ENCODE measurements at places on chromosomes 12 and 14.

- DNase-seq: peak; percentile 53
Observed at GRCh38 chr14:75711796-75712211, 50.8 kb downstream of the TTLL5 start.

GRCh38 chr12:52204931-52205505 lies 13.2 kb upstream of the KRT80 start:
- no peak for DNase-seq

- no peak for DNase-seq
Observed at GRCh38 chr14:68788996-68789820, 3.7 kb downstream of the ZFP36L1 start.

DNA sequence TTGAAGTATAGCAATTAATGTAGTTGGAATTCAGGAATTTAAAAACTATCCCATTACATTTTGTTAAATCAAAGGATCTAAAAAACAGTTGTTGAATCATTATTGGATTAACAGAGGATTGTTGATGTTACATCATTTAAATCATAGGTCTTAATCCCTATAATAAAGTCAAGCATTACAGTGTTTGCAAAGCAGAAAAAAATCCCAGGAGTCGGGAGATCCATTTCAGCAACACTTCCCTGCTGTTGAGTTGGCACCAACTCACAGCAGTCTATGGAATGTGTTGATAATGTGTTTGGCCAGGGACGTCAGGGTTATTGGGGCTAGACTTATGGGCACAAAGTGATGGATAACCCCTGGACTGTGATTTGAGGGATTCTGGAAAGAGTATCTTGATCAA lies 99.1 kb upstream of the TMTC1 start:
- DNase-seq: no peak

DNA sequence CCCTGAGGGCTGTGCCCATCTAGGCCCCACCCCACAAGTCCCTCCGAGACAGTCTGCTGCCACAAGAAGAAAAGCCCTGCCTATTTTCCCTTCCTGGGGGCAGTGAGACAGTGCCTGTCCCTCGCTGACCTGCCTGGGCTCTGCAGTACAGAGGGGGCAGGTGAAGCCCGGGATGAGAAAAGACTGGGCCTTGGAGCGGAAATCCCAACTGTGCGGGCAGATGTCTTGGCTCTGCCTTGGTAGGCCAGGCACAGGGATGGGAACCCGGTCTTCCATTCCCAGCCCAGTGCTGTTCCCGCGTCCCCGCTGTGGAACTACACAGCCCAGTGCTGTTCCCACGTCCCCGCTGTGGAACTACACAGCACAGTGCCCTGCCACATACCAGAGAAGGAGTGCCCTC lies 12.8 kb upstream of the NXPH4 start:
- no peak for DNase-seq

- DNase-seq: no peak
Observed at GRCh38 chr14:22334627-22335026, 254.4 kb downstream of the DAD1 start.

DNA sequence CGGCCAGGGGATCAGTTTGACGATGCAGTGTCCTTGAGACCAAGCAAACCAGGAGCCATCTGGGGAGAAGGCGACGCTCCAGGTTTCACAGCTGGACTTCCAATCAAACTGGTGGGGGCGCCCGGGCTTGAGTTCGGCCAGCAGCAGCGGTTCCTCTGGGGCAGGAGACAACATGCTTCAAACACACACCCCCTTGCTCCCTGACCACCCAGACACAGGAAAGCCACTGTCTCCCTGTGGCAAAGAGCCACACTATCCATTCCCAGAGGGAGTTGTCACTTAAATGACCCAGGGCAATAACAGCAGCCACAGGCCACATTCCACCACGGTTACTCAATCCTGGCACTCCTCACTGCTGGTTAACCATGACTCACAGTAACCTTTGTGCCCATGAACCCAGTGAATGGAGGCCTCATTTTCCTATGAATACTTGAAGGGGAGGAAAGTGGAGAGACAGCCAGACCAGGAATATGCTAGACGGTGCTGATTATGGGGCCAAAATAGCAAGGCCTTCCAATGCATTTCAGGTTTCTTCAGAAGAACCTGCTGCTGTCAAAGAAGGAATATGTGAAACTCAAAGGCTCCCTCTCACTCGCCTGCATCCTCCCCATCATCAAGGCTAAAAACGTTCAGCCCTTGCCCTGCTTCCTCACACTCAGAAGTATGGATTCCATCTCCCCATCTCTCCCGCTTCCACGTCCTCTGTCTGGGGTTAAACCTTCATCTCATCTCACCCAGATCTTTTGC lies 8.5 kb downstream of the WSB2 start:
- DNase-seq: peak; percentile 92

DNA sequence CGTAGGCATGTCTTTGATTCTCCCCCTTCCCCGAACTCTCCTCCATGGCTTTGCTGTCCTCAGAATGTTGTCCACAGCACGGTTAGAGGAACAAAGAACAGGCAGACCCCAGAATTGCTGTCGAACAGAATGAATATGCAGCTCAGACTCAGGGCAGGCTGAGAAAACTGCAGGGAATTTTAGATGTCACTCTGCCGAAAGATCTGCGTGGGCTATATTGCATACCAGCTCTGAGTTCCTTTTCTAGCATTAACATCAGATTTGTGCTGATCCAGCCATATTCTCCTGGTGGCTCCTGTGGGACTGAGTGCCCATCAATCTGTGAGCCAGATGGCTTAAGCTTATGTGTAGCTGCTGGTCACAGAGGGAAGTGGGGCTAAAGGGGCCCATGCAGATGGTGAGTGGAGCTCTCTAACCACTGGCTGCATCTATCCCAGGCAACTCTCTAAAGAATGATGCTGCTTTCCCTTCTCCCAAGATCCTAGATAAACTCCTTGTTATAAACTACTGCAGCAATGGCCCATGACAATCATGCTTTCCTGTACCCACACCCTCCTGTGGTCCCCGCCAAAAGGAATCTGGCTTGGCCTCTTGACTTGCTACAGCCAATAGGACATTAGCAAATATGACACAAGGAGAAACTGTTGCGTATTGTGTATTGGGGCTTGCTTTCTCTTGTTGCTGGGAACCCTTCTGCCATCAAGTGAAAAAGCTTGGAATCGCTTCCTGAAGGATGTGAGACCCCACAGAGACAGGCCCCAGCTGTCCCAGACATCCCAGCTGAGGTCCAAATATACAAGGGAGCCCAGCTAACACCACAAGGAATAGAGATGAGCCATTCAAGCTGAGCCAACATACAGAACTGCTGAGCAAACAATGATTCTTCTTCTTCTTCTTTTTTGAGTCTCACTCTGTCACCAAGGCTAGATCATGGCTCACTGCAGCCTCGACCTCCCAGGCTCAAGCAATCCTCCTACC lies 101.3 kb downstream of the FOXN3 start:
- no peak for DNase-seq

GRCh38 chr14:104507443-104507842 lies 72.1 kb upstream of the C14orf180 start:
- DNase-seq: no peak

DNA sequence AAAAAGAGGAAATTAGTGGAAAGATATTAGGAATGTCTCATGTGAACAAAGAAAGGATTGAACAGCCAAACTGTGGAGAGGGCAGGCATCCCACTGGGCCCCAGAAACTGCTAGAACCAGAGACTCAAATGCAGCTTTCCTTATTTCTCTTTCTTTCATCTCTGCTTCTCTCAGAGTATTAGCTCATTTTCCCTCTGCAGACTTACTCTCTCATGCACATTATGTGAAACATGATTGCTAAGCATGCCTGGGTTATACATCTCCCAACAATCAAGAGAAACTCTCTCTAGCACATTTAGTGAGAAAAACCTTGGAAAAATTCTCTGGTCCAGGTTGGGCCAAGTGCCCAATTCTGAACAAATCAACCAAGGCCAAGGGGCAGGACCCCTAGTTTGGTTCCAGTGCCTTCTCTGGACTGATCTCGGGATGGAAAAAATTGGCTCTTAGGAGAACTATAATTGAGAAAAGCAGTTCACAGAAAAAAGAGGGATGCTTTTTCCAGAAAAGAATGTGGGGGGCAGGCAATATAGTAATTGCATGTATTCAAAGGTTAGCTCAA lies 313.1 kb downstream of the RAD51B start:
- no peak for DNase-seq

DNA sequence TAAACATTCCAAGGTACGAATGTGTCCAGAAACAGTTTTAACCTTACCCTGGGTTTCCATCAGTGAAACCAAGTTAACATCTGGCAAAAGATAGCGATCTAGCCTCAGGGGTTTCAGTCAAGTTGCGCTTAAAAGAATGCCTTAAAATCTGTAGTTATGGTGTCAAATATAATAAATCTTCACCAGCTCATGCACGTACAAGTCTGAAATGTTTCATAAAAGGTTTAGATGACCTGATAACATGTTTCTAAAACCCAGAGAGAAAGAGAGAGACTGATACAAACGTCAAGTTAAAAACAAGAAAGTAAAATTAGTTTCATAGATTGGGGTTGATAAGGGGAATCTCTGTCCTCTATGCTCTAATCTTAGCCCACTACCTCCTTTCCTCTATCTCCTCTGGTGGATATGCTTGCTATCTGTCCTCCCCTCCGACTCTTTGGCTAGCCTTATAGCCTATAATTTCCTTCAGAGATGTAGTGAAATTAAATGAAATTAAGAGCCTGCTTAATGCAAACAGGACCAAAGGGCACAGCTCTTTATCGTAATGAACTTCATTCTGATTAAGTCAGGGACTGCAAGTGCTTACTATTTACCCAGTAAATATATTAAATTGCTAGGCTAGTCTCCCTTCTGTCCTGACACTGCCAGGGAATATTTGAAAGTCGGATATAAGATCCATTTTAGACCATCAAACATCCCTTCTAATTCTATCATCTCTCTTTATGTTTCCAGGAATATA lies 18.4 kb upstream of the FOS start:
- no peak for DNase-seq
